ENCODE measurements at places on chromosomes 12 and 14.

DNA sequence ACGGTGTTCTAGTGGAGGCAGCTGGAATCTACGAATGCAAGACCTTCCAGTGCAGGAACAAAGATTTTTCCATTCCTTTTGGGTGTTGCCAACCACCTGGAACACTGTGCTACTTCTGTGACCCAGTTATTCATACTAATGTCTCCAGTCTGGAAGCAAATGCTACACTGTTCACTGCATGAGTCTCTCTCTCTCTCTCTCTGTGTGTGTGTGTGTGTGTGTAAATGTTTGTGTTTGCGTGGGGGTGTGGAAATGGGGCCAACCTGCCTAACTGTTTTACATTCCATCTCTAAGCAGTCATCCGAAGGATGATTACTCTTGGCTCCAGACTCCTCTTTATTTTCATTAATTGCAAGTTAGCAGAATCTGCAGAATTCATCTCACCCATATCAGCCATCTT is 29.9 kb upstream of the YBX3 start:
- DNase-seq = no peak

DNA sequence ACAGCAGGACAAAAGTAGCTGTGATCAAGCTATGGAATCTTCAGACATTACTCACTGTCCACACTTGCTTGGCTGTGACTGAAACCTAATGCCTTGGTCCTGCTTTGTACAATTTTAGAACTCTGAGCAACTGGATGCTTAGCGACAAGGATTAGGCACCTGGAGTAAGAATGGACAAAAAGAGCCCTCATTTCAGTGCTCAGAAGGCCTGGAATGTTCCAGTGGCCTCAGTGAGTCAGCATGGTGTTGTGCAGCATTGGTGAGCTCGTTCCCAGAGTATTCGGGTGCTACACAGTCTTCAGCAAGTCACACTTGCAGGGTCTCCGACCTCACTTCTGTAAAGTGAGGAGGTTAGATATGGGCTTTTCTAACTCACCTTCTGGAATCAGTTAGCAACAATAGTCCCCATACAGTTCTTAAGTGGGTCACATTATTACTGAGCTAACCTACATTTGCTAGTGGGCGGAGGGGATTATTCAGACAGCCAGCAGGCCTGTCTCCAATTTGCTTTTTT is 108.0 kb upstream of the MDM1 start:
- DNase-seq = no peak

DNA sequence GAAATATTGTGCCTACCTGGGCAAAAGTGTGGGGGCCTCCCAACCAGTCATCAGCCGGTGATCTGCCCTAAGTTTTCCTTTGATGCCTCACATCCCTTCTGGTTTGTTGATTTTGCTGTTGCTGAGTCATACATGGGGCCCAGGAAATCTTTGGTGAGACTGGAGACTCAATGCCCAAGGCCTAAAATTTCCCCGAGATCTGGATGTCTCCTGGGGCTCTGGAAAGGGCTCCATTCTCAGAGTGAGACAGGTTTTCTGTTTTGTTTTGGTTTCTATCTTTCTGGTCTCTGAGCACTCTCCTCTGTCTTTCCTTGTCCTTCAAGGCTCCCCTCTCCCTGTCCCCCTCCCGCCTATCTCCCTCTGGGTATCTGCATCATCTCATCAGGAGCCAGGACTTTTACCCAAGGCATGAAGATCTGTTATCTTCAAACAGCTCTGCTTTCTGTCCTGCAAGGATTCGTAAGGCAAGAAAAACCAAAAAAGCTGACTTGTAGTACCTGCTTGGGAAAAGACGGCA is 152.8 kb upstream of the MAX start:
- DNase-seq = no peak

GRCh38 chr12:131766382-131767107 is 55.7 kb downstream of the SFSWAP start:
- DNase-seq = no peak

DNA sequence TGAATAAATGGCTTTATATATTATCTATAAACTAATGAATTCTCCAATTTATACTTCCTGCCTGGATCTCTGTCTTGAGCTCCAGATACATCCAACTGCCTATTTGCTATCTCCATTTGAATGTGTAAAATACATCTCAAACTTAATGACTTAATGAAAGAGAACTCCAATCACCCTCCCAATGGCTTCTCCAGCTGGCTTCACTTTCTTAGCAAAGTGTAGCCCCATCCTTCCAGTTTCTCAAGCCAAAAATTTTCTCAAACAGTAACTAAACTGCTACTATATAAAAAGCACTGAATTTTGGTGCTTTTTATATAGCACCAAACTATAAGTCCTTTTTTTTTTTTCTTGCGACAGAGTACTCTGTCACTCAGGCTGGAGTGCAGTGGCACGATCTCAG is 2.6 kb downstream of the CRY1 start:
- no peak for DNase-seq

DNA sequence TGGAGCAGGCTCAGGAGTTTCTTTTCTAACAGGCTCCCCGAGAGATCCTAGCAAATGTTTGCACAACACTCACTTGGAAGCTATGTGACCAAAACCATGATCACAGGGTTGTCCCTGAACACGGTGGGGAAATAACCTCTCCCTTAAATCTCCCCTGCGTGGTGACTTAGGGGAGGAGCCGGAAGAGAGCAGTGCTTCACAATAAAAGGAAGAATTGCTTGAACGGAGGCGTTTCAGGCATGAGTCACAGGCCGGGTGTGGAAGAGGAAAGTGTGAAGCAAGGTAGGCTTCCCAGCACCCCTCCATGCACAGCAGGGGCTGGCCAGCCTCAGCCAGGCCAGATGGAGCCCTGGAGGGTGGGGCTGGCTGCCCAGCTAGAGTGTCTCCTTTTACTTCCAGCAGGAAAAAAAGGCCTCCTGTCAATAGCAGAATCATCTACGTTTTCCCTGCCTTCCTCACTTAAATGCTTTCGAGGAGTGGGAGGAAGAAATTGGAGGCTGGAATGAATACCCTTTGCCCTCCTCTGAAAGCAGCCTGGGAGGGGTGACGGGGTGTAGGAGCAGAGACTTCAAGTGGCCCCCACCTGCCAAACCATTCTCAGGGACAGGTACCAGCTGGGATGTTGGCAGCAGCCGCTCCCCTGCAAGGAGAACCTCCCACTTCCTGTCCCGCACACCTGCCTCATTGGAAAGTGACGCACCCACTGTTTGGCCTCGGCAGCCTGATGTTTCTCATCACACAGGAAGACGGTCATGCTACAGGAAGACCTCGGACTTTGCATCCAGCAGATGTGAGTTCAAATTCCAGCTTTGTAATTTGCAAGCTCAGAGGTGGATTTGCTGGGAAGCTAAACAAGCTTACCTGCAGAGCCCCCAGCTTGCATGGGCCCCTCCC is 30.1 kb upstream of the PPP2R5C start:
- peak; percentile 15 for DNase-seq
